ENCODE measurements at places on chromosomes 7 and 10. TPM values are rescaled to one million over a fixed set of nuclear protein-coding genes. Genes with fewer than 3 reads are reported as not detected.

The ANKRD16 gene
- 13.9 TPM for total RNA-seq

The ZNHIT1 gene
- total RNA-seq: 148 TPM

The SPDYE5 gene
- not detected for total RNA-seq

The FAM237B gene
- not detected for total RNA-seq

The SPDYE1 gene
- not detected for total RNA-seq

All from glomerular endothelial cell (primary cell).